ENCODE measurements at places on chromosomes 3 and 15.

DNA sequence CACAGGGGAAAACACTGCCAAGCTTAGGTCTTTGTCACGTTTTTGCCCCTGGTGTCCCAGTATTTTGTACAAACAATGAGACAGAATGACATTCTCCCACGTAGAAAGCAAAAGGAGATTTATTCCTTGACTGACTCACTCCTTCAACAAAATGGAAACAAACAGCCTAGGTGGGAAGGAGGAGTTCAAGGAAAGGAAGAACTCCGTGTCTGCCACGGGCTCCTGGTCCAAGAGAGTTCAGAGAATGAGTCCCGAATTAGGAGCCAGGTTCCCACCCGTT is 8.1 kb downstream of the TLE3 start:
- DNase-seq, result no peak

DNA sequence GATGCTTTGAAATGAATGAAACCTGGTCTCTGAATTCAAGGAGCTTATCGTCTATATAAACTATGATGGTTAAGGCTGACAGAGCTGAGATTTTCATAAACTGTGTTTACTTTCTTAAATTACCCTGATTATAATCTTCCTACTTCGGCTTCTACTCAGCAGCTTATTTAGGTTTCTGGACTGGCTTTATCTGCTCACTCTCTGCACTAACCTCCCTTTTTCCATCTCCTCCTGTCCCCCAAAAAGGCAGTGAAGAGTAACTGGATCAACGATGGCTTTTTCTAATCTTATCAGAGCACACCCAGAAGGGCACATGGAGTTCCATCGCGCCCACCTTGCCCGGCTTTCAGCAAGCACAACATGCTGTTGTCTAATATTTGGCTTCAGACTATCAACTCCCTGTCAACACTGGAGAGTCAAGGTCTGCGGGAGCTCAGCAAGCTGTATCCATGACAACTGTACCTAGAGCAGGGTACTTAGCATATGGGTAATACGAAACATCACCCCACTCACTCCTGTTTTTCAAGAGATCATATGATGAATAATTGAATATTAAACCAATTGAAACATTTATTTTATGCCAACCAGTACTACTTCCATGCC is 417.3 kb downstream of the GABRB3 start:
- DNase-seq, result no peak

DNA sequence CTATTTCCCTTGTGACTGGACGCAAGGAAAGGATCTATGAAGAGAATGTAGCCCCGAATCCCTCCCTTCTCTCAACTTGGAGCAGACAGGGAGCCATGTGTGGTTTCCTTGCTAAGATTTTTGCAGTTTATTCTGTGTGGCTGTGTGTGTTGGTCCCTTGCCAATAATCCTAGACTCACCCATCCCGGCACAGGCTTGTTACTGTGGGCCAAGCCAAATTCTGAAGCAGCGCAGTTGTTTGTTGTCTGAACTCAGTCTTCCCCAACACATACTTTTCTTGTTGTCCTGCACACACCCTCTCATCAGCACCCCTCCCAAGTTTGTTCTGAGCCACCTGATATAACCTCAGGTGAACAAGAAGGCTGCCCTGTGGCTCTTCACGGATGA is 193.3 kb upstream of the CTDSPL start:
- DNase-seq, result peak; percentile 26

DNA sequence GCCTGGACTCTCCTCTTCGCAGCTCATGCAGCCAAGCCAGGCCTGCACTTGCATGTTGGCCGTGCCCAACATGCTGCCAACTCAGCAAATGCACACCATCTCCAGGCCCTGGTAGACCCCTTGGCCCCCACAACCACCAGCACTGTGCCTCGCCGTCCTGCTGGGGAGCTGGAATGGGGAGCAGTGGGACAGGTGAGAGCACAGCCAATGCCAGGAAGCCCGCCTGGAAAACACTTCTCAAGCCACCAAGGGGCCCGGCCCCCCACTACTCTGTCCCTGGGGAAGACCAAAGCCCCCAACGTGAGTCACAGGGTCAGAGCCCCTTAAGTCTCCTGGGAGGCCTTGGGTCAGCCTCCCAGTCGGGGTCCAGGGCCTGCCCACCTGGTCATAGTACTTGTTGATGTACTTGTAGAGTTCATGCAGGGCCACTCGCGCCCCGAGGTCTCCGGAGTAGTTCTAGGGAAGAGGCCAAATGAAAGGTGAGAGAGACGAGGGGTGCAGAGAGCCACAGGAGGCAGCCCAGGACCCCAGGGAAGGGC is 24.5 kb downstream of the PLXNB1 start:
- DNase-seq, result no peak

GRCh38 chr3:168083906-168084305 is 11.8 kb downstream of the GOLIM4 start:
- no peak for DNase-seq

DNA sequence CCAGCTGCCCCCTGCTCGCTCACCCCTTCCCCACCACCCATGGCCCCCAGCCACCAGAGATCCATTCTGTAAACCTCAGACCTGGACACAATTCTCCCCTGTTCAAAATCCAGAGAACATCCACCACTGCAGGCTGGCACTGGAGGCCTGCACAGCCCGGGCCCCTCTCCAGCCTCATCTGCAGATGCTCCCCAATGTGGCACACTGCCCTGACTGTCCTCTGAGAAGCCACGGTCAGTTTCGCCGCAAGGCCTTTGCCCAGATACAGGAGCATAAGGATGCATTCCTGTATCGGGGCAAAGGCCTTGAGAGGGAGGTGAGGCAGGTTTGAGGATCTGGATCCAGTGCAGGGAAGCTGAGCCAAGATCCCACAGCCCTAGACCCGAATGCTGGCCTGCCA is 175.4 kb upstream of the LINGO1 start:
- no peak for DNase-seq

DNA sequence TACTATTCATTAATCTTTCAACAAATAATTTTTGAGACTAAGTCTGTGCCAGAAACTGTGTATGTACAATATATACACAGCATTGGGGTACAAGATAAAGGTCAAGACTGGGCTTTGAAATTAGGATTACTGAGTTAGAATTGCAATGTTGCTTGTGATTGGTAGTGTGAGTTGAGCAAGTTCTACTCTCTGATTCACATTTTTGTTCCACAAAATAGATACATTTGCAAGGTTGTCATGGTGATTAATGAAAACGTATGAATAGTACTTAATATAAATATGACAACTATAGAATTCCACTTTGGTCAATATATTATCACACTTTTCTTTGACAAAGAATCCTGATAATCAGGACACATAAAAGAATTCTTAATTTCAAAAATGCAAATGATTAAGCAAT is 314.6 kb downstream of the GBE1 start:
- DNase-seq, result no peak

GRCh38 chr3:39812537-39812936 is 3.1 kb downstream of the MYRIP start:
- DNase-seq, result peak; percentile 18

- DNase-seq, result no peak
Observed at GRCh38 chr3:136334209-136334608, 84.1 kb downstream of the PCCB start.

DNA sequence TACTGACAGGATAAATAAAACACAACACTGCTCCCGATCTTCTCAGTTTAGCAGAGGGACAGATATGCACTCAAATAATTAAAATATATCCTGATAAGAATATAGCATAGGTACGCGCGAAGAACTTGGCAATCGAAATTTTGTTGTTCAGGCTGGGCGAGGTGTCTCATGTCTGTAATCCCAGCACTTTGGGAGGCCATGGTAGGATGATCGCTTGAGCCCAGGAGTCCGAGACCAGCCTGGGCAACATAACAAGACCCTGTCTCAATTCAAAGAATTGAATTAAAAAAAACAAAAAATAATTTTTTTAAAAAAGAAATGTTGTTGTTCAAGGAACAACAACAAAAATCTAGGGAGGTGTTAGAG is 7.6 kb downstream of the B2M start:
- no peak for DNase-seq

DNA sequence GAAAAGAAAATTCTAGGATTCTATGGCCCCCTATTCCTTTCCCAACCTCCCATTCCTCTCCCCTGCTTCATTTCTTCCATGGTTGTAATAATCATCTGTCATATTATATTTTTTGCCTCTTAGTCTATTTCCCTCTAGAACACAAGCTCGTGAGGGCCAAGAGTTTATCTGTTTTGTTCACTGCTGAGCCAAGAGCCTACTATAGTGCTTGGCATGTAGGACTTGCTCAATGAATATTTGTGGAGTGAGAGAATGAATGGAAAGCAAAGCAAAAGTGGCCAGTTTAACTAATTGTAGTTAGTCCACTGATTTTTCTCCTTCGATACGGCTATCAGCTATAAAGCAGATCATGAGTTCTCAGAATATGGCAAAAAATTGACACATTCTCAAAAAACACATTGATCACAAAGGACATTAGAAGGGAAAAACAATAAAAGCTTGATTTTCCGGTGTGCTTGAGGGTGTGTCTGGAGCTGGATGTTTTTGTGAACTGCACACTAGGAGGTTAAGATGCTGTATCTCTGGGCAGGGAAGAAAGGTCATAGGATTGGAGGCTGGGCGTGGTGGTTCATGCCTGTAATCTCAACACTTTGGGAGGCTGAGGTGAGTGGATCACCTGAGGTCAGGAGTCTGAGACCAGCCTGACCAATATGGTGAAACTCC is 25.0 kb upstream of the CTSH start:
- no peak for DNase-seq

DNA sequence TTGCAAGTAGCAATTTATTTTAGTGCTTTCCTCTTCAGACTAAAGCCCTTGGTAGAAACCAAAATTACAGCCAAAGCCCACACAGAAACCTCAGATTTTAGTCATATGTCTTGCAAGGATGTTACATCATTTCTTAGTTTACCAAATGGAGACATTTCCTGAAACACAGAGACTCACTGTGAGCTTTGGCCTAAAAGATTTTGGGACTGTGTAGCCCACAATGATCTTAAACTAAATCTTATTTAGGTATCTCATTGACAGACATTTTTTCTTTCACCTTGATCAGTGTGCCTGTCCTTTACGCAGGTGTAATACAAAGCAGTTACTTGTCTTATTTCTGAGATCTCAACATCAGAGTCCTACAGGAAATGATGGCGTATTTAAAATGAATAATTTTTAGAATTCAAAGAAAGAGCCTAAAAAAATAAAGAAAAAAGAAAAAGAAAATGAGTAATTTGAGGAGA is 27.8 kb upstream of the AP4E1 start:
- DNase-seq, result peak; percentile 74

- peak; percentile 38 for DNase-seq
Observed at GRCh38 chr15:100533886-100534285, 5.1 kb upstream of the CERS3 start.

- no peak for DNase-seq
Observed at GRCh38 chr3:147423537-147423797, 14.3 kb downstream of the ZIC1 start.

GRCh38 chr15:25237291-25237978 is 201.4 kb downstream of the UBE3A start:
- no peak for DNase-seq

- peak; percentile 24 for DNase-seq
Observed at GRCh38 chr3:23811185-23811527, 5.4 kb downstream of the UBE2E1 start.

- DNase-seq, result no peak
Observed at GRCh38 chr15:88730751-88731150, 72.5 kb upstream of the ACAN start.

- DNase-seq, result no peak
Observed at GRCh38 chr15:47961401-47962090, 159.2 kb upstream of the SLC24A5 start.

DNA sequence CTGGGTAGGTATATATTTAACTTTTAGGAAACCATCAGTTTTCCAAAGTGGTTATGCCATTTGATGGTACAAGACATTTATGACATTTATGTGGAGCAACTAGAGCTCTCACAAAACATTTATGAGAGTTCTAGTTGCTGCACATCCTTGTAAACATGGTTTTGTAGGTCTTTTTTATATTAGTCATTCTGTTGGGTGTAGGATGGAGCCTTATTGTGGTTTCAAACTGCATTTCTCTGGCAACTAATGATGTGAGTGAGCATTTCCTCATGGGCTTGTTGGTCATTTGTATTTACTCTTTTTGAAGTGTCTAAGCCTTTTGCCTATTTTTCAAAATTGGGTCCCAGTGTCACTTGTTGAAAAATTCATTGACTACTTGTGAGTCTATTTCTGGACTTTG is 45.7 kb upstream of the MGLL start:
- DNase-seq, result peak; percentile 27

- DNase-seq, result no peak
Observed at GRCh38 chr3:31859245-31859644, 121.8 kb downstream of the OSBPL10 start.

DNA sequence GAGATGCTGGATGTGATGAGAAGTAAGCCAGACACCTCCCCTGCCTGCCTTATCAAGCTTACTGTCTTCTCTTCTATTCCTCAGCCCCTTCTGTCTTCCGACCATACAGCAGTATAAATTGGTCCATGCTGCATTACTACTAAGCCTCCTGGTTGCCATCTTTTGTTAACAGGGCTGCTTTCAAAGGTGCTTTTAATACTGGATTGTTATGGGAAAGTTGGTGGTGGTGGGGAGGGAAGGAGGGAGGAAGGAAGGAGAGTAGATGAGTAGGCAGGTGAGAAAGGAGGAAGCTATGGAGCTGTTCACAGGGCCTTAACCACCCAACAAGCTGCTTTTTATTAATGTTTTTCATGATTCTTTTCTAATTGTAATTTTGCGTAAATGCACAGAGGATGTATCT is 114.9 kb downstream of the SLC25A26 start:
- no peak for DNase-seq

DNA sequence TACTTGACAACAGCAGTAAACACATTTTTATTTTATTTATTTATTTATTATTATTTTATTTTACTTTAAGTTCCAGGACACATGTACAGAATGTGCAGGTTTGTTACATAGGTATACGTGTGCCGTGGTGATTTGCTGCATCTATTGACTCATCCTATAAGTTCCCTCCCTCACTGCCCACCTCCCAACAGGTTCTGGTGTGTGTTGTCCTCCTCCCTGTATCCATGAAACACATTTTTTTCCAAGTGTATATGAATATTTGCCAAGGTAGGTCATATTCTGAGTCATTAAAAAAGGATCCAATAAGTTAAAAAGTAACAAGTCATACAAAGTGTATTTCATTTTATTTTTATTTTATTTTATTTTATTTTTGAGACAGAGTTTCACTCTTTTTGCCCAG is 567.3 kb upstream of the KCNMB2 start:
- DNase-seq, result peak; percentile 76

DNA sequence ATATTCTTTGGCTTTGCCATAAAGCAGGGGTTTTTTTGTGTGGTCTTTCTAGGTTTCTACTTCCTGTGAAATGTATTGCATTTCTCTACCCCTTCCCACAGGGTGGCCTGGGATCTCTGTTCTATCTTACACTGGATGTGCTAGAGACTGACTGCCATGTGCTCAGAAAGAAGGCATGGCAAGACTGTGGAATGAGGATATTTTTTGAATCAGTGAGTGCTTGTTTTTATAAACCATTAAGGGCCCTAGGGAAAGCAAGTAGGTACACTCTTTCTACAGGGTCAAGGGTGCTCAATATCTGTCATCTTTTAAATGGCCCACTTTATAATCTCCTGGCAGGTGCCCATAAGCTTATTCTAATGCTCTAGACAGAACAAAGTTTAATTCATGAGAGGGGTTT is 730 bp downstream of the FETUB start:
- no peak for DNase-seq

- DNase-seq, result no peak
Observed at GRCh38 chr3:122620399-122620798, 42.9 kb downstream of the PARP15 start.

Measured in bronchial epithelial cell (primary cell).